Activated T-helper 17 cell treated with anti-CD3 and anti-CD28 coated beads, Interleukin-2, amount 50 U/mL, for 72 hours (primary cell): ENCODE measurements at places on chromosomes 11 and 22. TPM values are rescaled to one million over a fixed set of nuclear protein-coding genes. Genes with fewer than 3 reads are reported as not detected.

- ATAC-seq = no peak
These were observed 298.0 kb upstream of the ZC3H12C start for GRCh38 chr11:109795234-109795633.

The LDHAL6A gene
- total RNA-seq = not detected

GRCh38 chr11:97772705-97773104 is 1248.0 kb upstream of the CNTN5 start:
- ATAC-seq = no peak

The HTATIP2 gene
- total RNA-seq = 64.9 TPM

GRCh38 chr11:108636222-108636621 is 28.6 kb upstream of the DDX10 start:
- ATAC-seq = no peak

DNA sequence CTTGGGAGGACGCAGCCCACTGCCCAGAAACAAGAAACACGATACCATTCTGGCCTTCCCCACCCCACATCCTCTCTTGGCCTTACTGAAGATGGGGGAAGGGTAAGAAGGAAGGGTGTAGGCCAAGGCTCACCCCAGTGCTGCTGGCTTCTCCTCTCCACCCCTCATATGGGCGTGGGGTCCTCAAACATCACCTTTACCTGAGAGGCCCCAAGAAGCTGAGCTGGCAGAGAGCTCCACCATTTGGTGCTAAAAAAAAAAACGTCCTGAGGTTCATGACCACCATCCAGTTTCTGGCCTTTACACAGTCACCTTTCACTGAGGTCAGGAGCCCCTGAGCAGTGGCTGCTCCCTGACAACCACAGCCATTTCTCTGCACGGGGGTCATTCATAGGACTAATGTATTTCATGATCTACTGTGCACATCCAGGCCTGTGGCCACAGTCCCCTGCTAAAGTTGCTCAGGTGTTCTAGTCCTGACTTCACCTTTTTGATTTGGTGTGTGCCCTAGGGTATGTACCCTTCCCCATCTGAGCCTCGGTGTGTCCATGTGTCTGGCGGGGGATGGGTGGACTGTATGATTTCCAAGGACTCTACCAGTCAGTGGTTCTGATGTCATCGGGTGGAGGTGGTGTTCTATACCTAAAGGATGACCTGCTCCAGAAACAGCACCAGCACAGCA is 15.1 kb downstream of the RHOG start:
- ATAC-seq = peak; percentile 4

GRCh38 chr11:33362051-33362910 is 105.1 kb downstream of the HIPK3 start:
- peak; percentile 49 for ATAC-seq

GRCh38 chr22:22584722-22585121 is 25.7 kb upstream of the PRAME start:
- ATAC-seq = no peak

DNA sequence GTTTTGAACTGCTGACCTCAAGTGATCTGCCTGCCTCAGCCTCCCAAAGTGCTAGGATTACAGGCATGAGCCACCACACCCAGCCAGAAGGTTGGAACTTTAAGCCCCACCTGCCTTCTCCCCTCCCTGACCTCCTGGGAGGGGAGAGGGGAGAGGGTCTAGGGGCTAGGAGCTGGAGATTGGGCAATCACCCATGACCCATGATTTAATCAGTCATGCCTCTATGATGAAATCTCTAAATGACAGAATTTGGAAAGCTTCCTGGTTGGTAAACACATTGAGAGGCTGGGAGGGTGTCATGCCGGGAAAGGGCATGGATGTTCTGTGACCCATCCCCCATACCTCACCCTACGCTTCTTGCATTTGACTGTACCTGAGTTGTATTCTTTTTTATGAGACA is 17.1 kb upstream of the TFIP11 start:
- no peak for ATAC-seq

- ATAC-seq = peak; percentile 83
These were observed 24.7 kb downstream of the SIK3 start for GRCh38 chr11:117073539-117073938.

DNA sequence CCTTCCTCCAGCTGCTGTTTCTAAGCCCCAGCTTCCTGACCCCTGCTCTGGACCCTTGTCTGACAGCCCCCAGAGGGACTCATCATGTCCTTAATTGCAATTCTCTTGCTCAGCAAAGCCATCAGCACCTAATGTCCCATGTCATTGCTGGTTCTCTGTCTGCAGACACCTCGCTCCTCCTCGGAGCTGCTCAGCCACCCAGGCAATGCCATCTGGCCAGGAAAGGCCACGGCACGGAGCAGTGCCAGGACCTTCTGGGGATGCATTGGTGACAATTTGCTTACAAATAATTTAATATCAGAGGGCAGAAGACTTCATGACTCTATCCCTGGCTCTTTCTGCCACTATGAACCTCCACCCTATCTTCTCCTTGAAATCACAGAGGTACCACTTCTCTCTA is 107.0 kb upstream of the THY1 start:
- ATAC-seq = no peak

GRCh38 chr11:114317787-114318137 is 21.6 kb downstream of the NNMT start:
- ATAC-seq = no peak

- ATAC-seq = no peak
These were observed 11.8 kb upstream of the KCNJ11 start for GRCh38 chr11:17400048-17400775.

- no peak for ATAC-seq
These were observed 92.1 kb upstream of the NARS2 start for GRCh38 chr11:78666675-78667160.

The NAALAD2 gene
- not detected for total RNA-seq

The IFITM10 gene
- 0.17 TPM for total RNA-seq

DNA sequence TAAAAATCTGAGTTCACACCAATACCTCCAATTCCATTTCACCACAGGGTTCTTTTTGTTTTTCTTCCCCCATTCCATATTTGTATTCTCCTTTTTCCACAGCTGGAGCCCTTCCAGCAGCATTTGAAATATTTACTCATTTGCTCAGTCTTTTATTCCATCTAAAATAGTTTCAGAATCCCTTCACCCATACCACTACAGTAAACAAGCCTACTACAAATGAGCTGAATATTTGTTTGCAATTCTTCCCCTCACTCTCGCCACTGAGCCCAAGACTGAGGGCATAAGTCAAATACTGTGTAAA is 46.4 kb downstream of the ZNF143 start:
- no peak for ATAC-seq

GRCh38 chr11:6568191-6568918 is 35.1 kb downstream of the RRP8 start:
- ATAC-seq = no peak

- no peak for ATAC-seq
These were observed 1.0 kb downstream of the ST14 start for GRCh38 chr11:130160498-130161155.

The SLC22A8 gene
- total RNA-seq = not detected
